Activated CD4-positive, alpha-beta T cell treated with anti-CD3 and anti-CD28 coated beads, Interleukin-2, Interleukin-4, amounts not matched to agents 100 ng/mL and 50 ng/mL, durations not matched to agents 16 hours and 8 hours (primary cell): ENCODE measurements at places on chromosomes 12 and 14.

GRCh38 chr14:34081101-34081575 lies 130.3 kb upstream of the EGLN3 start:
- DNase-seq, result no peak

DNA sequence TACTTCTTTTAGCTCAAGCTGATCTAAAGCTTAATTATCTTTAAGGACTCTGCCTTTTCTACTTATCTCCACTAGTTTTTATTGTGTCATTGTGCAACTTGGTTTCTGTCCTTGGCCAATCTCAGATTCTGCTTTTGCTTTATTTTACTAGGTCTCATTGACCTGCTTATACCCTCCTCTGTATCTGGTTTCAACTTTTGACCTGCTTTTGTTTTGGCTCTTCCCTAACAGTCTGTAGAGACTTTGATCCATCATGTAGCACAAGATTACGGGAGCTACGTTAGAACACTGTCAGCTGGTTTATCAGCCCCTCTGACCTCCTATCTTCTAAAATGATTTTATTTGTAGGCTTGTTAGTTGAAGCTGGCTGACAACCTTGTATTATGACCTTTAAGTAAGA lies 43.6 kb downstream of the ZCRB1 start:
- no peak for DNase-seq

- DNase-seq, result no peak
Observed at GRCh38 chr12:49609875-49610154, 4.4 kb upstream of the FAM186B start.

DNA sequence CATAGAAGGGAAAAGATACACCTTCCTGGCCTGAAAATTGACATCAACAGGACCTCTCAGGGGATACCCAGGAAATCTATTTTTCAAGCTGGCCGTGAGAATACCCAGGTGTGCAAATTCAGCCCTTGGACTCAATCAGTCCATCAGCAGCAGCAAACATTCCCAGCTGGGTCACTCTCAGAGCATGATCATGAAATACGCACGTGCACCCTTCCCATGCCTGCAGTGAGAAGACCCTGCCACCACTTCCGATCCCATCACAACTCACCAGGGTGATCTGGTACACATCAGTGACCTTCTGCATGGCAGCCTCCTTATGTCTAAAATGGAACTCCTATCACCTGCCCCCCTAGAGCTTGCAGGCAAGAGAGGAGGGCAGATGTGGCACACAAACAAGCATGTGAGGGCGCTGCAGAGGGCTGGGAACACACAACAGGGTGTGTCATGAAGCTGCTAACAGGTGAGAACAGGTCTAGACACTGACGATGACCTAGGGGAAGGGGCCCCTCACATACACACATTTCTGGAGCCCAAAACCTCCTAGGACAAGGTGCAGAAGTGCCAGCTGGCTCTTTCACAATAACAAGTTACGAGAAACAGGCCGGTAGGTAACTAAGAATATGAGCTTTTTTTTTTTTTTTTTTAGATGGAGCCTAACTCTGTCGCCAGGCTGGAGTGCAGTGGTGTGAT lies 37.8 kb upstream of the TC2N start:
- DNase-seq, result no peak

- DNase-seq, result no peak
Observed at GRCh38 chr12:99372257-99372920, 275.2 kb upstream of the GARIN6 start.

GRCh38 chr12:14770496-14771461 lies 32.5 kb downstream of the WBP11 start:
- DNase-seq, result peak; percentile 98

- no peak for DNase-seq
Observed at GRCh38 chr14:102699416-102700110, 77.7 kb upstream of the TRAF3 start.
